CD8-positive, alpha-beta T cell (primary cell): ENCODE measurements at places on chromosomes 3 and 15.

DNA sequence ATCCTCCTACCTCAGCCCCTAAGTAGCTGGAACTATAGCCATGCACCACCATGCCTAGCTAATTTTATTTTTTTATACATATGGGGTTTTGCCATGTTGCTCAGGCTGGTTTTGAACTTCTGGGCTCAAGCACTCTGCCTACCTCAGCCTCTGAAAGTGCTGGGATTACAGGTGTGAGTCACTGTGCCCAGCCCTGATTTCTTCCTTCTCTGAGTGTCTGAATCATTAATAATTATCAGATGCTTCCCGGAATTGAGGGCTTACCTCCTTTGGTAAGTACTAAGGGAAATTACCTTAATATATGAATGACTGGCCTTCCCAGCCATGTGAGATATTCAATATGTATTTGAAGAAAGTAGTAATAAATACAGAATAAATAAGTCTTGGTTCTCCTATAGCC is 7.2 kb downstream of the CLPX start:
- DNase-seq, result no peak

DNA sequence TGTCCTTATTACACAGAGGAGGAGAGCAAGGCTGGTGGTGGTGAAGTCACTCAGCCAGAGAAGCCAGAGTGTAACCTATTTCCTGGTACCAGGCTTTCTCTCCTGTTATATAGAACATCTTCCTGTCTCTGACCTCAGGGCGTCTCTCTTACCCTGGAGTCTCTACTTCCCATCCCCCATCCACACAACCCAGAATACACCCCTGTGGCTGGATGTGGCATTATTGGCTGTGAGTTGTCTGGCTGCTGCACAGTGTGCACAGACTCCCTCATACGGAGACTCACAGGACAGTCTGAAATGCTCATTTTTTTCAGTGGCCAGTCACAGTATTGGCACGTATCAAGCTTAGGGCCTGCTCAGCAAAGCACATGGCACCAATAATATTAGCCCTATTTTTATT is 8.6 kb downstream of the PODXL2 start:
- no peak for DNase-seq

GRCh38 chr3:28682121-28682520 is 333.5 kb upstream of the AZI2 start:
- no peak for DNase-seq

- no peak for DNase-seq
These were observed 10.3 kb downstream of the CCDC54 start for GRCh38 chr3:107387555-107387954.

DNA sequence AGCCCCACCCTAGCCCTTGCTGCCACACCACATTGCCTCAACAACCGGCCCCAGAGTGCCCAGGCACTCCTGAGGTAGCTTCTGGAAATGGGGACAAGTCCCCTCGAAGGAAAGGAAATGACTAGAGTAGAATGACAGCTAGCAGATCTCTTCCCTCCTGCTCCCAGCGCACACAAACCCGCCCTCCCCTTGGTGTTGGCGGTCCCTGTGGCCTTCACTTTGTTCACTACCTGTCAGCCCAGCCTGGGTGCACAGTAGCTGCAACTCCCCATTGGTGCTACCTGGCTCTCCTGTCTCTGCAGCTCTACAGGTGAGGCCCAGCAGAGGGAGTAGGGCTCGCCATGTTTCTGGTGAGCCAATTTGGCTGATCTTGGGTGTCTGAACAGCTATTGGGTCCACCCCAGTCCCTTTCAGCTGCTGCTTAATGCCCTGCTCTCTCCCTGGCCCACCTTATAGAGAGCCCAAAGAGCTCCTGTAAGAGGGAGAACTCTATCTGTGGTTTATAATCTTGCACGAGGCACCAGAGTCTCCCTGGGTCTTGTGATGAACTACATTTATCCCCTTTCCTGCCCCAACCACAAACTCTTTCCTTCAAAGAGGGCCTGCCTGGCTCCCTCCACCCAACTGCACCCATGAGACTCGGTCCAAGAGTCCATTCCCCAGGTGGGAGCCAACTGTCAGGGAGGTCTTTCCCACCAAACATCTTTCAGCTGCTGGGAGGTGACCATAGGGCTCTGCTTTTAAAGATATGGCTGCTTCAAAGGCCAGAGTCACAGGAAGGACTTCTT is 39.1 kb downstream of the MESD start:
- DNase-seq, result no peak

DNA sequence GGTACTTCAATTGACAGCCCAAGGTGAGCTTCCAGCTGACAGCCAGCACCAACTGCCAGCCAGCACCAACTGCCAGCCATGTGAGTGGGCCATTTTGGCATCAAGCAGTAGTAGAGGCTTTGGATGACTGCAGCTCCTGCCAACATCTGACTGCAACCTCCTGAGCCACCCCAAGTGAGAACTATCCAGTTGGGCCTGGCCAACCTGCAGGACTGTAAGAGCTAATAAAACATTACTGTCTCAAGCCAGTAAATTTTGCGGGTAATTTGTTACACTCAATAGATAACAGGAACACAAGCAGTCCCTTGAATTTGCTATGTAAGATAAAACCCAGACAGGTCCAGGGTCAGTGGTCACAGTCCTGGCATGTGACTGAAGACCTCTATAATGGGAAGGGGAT is 29.7 kb downstream of the EPHB1 start:
- DNase-seq, result no peak

DNA sequence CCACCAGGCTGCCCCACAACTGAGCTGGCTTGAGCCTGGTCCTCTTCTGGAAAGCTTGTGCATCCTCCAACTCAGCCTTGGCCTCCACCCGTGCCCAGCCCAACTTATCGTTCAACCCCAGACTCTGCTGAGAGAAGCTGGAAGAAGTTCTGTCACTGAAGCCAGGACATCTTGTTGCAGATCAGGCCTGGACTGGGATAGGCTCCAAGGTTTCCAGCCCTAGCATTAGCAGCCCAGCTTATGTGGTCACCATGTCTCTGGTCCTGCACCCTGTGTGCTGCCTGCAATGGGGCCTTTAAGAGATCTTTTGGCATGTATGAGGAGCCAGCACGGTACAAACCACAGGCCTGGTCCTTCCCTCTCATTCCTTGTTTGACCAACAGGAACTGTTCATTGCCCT is 15.2 kb upstream of the CAMP start:
- no peak for DNase-seq

- no peak for DNase-seq
These were observed 119.6 kb downstream of the CHDH start for GRCh38 chr3:53726643-53727042.
